ENCODE measurements at places on chromosomes 4 and X.
A peak's percentile ranks its signal among the peaks of the same experiment; 100 is the strongest.

DNA sequence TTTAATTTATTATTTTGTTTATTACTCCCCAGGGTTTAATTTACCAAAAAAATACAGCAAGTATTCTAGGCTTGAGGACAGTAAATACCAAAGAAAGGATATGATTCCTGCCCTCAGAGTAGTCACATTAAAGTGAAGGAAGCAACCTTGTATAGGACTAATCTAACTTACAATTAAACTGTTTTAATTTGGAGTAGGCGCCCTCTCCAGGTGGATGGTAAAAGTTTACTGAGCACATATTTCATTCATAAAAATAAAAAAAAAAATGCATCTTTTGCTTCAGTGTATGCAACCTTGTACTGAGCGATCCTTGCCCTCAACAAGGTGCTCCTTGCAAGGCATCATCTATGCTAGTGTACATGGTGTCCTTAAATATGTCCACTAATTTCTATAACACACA is 72.0 kb upstream of the MAGEB16 start:
- H3K27ac ChIP-seq, result no peak overlapping the region
- H3K36me3 ChIP-seq, result no peaks in the 10 kb centered on the region
- H3K4me1 ChIP-seq, result no peaks in the 10 kb centered on the region
- no peak overlapping the region for H3K4me3 ChIP-seq

DNA sequence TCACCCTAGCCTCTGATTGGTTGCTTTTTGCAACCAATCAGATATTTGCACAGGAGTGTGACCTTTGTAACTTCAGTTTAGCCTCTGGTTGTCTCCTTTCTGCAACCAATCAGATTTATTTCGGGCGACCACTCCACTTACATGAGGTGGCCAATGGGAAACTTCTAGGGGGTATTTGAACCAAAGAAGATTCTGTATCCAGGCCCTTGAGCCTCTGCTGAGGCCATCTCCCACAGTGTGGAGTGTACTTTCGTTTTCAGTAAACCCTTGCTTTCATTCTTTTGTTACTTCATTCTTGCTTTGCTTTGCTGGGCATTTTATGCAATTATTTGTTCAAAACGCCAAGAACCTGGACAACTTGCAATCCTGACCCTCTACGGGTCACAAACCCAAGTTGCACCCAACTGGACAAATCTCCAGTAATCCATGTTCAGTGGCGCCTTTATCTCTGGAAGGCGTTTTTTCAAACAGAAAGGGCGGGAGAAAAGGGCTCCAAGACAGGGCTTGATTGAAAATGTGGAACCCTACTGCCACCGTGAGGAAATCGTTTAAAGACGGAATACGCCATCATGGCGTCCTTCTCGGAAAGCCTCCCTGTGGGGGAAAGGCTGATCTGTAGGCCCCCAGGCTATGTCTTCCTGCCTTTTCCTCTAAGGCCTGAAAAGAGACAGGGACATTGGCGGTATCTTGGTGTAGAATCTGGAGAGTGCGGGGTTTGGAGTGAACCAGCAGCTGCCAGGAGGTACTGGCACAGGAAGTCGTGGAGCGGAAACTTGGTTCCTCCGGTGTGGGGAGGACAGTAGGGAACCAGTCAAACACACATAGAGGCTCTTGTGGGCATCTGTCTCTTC is 184.6 kb downstream of the OR13H1 start:
- no peaks in the 10 kb centered on the region for H3K36me3 ChIP-seq
- H3K4me1 ChIP-seq, result no peaks in the 10 kb centered on the region
- no peaks in the 10 kb centered on the region for H3K27me3 ChIP-seq
- peak; percentile 55 for DNase-seq
- H3K27ac ChIP-seq, result peak overlapping the region; percentile 91

GRCh38 chr4:40506066-40506465 is 123.6 kb downstream of the RBM47 start:
- no peak overlapping the region for H3K27ac ChIP-seq
- no peaks in the 10 kb centered on the region for H3K36me3 ChIP-seq
- no peak for DNase-seq
- H3K27me3 ChIP-seq, result no peaks in the 10 kb centered on the region

DNA sequence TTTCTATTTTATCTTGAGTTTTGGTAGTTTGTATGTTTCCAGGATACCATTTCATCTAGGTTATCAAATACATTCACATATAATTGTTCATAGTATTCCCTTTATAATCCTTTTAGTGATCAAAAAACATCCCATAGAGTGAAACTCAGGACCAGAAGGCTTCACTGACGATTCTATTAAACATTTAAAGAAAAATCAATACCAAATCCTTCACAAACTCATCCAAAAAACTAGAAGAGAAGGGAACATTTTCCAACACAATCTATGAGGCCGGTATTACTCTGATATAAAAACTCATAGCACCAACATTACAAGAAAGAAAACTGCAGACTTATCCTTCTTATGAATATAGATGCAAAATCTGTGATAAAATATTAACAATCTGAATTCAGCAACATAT is 203.4 kb downstream of the ANKRD50 start:
- no peak for DNase-seq
- H3K4me3 ChIP-seq, result no peak overlapping the region
- no peaks in the 10 kb centered on the region for H3K36me3 ChIP-seq
- no peaks in the 10 kb centered on the region for H3K27me3 ChIP-seq
- no peak overlapping the region for H3K27ac ChIP-seq

- DNase-seq, result no peak
- peaks cover 4% of the 10 kb centered on the region for H3K27me3 ChIP-seq
- H3K4me3 ChIP-seq, result no peak overlapping the region
- no peaks in the 10 kb centered on the region for H3K4me1 ChIP-seq
- no peaks in the 10 kb centered on the region for H3K36me3 ChIP-seq
Measured at GRCh38 chr4:80306260-80306659, 29.3 kb upstream of the CFAP299 start.

DNA sequence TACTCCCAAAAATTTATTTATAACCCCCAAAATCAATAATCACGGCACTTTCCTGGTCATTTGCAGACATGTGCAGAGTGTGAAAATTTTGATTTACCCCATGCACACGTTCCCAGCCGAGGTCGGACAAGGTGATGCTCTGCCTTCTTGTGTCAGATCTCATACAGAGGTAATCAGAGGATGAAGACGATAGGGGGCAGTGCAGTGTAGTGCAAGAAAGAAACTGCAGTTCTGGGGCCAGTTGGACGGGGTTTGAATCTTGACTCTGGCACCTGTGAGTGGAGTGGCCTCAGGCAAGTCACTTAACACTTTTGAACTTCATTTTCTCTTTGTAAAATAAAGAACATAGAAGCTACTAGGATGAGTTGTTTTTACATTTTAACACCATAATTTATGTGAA is 88.4 kb downstream of the FRMPD3 start:
- H3K4me1 ChIP-seq, result no peaks in the 10 kb centered on the region
- H3K27me3 ChIP-seq, result no peaks in the 10 kb centered on the region
- DNase-seq, result no peak
- no peaks in the 10 kb centered on the region for H3K36me3 ChIP-seq

DNA sequence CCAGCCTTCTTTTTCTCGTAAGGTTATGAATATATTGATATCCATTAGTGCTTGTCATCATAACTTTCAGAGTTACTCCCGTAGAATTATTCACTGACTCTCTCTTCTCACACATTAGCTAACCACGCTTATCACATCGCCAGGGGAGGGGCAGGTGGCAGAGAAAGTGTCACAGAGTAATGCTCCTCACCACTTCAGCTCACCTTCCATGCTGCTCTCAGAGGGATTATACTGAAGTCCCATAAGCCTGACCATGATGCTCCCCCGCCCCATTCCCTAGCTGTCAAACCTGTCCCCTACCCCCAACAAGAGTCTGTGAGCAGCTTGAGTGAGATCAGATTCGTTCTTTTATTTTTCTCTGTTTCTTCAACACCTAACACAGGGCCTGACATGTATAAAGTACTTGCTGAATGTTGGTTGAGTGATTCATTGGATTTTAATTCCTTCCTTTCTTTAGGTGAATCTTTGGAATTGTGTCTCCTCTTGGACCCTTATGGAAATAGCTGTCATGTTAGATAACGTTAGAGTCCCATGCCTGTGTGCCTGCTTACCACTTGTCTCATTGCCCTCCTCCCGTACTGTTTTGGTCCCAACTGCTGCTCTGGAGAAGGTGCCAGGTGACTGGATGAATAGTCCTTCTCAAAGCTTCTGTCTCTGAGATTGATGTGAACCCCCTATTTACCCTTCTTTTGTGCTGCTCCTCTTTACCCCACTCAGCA is 55.1 kb downstream of the RS1 start:
- no peaks in the 10 kb centered on the region for H3K4me1 ChIP-seq
- no peaks in the 10 kb centered on the region for H3K36me3 ChIP-seq
- no peak overlapping the region for H3K4me3 ChIP-seq
- H3K27ac ChIP-seq, result no peak overlapping the region
- no peak for DNase-seq

DNA sequence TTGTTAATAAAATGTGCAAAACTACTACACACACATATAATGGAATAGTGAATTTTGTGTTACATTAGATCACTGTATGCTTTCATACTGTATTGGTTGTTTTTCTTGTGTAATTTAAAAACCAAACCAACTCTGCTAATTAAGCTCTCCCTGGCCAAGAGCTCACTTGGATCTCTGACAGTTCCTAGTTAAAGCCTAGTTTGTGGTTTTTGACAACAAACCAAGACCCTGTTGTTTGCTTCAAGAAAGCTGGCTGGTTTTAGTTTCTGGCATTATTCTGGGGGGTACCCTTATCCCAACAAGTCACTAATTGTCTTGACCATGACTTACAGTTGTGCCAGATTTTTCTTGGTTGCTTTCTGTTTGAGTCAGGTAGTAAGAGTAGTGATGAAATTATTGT is 121.4 kb upstream of the CXorf66 start:
- no peaks in the 10 kb centered on the region for H3K36me3 ChIP-seq
- no peak for DNase-seq
- no peak overlapping the region for H3K27ac ChIP-seq
- no peaks in the 10 kb centered on the region for H3K27me3 ChIP-seq
- no peaks in the 10 kb centered on the region for H3K4me1 ChIP-seq

GRCh38 chr4:123869286-123870215 is 473.0 kb downstream of the SPRY1 start:
- peak overlapping the region; percentile 78 for H3K27ac ChIP-seq
- peak overlapping the region; percentile 3 for H3K4me3 ChIP-seq
- H3K36me3 ChIP-seq, result no peaks in the 10 kb centered on the region

DNA sequence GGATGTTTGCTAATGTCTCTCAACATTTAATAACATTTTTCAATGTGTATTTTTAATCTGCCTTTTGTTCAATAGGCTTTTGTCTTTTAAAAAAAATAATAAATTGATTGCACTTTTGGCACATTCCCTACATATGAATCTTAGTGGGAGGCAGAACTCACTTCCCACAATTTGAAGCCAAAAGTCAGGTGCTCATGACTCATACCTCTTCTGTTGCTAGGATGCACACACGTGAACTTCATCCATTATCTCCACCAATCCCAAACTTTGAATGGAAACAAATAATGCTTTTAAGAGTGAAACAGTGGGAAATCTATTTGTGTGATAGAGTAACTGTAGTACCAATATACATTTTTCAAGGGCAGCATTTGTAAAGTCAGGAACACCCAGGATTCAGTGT is 260.5 kb downstream of the IQCM start:
- H3K27ac ChIP-seq, result no peak overlapping the region
- no peaks in the 10 kb centered on the region for H3K4me1 ChIP-seq
- H3K36me3 ChIP-seq, result no peaks in the 10 kb centered on the region
- H3K4me3 ChIP-seq, result no peak overlapping the region
- DNase-seq, result no peak
- no peaks in the 10 kb centered on the region for H3K27me3 ChIP-seq

DNA sequence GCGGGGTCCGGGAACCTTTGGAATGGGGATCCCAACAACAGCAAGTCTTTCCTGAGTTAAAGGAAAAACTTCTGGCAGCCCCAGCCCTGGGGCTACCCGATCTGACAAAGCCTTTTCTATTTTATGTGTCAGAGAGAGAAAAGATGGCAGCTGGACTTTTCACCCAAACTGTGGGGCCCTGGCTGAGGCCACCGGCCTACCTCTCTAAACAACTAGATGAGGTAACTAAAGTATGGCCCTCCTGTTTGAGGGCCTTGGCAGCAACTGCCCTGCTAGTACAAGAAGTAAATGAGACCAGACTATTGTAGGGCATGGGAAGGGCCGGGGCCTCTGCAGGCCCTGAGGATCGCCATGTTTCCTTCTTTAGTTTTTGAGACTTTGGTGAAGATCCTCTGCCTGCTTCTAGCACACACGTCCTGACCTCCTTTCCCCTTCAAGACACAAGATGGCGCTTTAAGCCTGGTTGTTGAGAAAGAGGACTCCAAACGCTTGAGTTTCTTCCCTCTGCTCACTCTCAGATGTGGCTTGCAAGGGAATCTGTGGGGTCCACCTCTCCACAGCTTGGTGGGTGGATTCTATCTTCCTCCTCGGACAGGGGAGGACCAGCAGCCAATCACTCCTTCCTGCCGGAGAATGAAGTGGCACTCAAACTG is 18.5 kb upstream of the DRD5 start:
- H3K4me1 ChIP-seq, result no peaks in the 10 kb centered on the region
- no peak overlapping the region for H3K27ac ChIP-seq

- peak overlapping the region; percentile 74 for H3K4me3 ChIP-seq
- peaks cover 46% of the 10 kb centered on the region for H3K36me3 ChIP-seq
- peak overlapping the region; percentile 95 for H3K27ac ChIP-seq
- no peaks in the 10 kb centered on the region for H3K27me3 ChIP-seq
Measured at GRCh38 chrX:136200466-136200865, 50.7 kb downstream of the MAP7D3 start.

DNA sequence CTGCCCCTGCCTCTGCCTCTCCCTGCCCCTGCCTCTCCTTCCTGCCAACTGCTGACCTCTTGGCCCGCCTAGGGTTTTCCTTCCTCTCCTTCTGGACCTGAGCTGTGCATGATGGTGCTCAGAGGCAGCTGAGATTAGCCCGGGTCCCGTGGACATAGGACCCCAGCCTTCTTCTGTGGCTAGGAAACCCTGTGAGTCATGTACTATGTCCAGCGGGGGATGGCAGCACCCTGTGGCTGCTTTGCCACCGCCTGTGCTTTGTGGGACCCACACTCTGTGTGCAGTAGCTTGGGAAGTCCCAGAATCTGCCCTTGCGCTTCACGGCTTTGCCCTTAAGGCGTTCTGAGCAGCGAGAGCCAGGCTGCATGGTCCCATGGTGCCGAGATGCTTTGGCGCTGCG is 105.5 kb upstream of the PSAPL1 start:
- no peak overlapping the region for H3K27ac ChIP-seq
- no peaks in the 10 kb centered on the region for H3K27me3 ChIP-seq
- H3K4me3 ChIP-seq, result no peak overlapping the region

DNA sequence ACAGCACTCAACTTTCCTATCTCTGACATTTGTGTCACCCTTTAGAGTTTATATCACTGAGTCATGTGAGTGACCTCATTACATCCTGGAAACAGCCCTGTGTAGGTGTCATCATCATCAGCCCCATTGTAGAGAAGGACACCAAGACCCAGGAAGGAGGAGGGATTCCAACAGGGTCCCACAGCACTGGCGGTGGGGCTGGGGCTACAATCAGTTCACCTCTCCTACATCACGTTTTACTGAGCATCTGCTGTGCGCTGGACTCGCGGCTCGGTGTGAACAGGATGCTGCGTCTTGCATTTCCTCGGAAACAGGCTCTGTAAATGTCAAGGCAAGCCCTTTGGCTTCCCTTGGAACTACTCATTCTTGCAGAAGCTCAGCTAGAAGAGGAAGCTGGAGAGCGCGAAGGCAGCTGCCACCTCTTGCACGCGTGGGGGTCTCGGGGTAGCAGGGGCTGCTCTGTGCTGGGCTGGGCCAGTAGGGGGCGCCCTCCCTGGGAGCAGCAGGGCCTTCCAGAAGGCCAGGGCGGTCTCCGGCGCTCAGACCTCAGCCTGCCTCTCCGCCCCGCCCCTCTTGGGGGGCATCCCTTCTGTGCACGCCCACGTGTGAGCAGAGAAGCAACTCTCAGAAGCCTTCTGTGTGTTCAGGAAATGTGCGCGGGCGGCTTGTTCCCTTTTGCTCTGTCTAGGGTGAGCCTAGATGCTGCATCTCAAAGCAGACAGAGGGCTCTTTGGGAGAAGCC is 29.0 kb downstream of the REELD1 start:
- no peaks in the 10 kb centered on the region for H3K36me3 ChIP-seq
- DNase-seq, result peak; percentile 61
- H3K27me3 ChIP-seq, result no peaks in the 10 kb centered on the region
- peak overlapping the region; percentile 51 for H3K4me3 ChIP-seq

All from psoas muscle (tissue), 8 donors.